Activated CD4-positive, alpha-beta T cell treated with anti-CD3 and anti-CD28 coated beads for 1 hour (primary cell): ENCODE measurements at places on chromosomes 13 and 19.

DNA sequence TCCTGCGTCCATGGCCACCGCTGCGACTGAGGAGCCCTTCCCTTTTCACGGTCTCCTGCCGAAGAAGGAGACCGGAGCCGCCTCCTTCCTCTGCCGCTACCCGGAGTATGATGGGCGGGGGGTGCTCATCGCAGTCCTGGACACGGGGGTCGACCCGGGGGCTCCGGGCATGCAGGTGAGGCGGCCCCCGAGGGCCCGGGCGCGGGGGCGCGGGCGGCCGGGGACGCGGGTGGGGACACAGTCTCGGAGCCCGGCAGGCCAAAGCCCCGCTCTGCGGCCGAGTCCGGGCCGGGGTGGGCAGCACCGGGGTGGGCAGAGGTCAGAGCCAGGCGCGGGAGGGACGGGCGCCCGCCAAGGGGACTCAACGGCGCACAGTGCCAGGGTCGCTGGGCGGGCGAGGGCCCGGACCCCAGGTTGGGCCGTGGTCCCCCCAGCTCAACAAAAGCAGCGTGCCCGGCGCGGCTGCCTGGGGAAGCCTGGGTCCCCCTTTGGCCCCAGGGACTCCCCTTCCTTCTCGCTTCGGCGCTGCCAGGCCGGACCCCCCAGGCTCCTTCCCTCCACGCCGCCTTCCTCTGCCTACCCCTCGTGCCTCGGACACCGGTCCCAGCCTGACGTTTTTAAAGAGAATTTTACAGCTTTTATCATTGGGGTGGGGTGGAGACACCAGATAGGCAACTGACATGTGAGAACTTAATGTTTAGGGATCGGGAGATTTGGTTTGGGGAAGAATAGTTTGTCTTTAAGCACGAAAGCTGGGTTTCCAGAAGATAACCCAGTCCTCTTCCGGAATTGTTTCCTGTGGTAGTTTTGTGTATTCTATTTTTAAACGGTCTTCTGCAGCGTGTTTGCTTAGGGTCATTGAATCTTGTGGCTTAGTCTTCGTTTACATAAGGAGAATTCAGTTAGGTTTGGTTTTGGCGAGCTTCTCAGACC lies 509 bp downstream of the TPP2 start:
- DNase-seq: no peak

GRCh38 chr19:45020071-45020470 lies 18.8 kb upstream of the CLASRP start:
- DNase-seq: no peak

DNA sequence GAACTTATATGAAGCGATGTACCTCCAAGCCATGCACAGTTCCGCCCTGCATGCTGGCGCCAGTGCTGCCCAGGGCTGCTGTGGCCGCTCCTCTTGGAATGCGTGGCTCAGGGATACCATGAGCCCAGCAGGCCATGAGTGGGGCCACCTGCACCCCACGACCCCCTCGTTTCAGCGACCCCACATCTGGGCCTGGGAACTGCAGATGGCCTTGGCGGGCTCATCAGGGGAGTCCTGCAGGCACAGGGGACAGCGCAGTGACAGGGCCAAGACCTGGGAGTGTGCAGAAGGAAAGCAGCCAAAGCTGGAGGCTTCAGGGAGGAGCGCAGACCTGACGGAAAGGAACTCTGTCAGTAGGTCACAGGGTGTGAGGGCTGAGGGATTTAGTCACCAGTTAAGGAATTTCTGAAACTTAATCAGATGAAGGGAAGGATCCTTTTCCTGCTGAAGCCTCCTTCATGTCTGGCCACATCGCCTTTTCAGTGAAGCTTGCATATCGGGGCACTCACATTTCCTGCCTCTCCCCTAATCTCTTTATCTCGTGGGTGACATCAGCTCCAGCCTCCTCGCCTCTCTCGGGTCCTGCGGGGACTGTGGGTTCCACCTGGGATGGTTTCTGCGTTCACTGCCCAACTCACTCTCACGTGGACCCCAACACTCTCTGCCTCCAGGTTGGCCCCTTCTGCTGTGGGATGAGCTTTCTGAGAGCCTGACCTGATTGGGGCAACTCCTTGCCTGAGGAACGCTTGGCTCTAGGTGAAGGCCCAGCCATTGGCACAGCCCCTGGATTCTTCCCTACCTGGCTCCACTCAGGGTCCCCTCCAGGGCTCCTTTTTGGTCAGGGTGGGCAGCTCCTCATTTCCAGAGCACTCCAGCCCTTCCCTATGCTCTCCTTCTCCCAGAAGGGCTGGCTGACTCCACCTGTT lies 123.5 kb downstream of the CRYL1 start:
- no peak for DNase-seq

- DNase-seq: no peak
These were observed 198.7 kb downstream of the IRS2 start for GRCh38 chr13:109587689-109588088.

- DNase-seq: no peak
These were observed 26.2 kb downstream of the TUBA3C start for GRCh38 chr13:19155321-19155861.

- no peak for DNase-seq
These were observed 62.2 kb upstream of the MYCBP2 start for GRCh38 chr13:77388944-77389624.

DNA sequence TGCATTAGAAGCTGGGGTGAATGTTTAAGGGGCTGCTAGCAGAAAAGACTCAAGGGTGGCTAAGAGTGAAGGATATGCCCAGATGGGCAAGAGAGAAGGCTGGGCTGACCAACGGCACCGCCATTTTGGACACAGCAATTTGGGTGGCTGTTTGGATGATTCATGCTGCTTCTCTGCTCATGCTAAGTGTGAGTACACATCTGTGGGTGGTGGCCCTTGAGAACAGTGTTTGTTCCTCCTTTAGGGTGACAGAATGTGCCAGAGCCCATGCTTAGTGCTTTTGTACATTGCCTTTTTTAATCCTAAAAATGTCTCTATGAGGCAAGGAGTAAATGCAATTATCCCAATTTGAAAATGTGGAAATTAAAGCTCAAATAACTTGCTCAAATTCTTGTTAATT lies 9.8 kb downstream of the CBY2 start:
- no peak for DNase-seq

GRCh38 chr19:19482809-19483596 lies 32.3 kb downstream of the TSSK6 start:
- DNase-seq: no peak
